Activated B cell treated with CpG ODN at 0.5 μM for 24 hours (primary cell): ENCODE measurements at places on chromosomes 2 and 18.

- DNase-seq = no peak
These were observed 326.9 kb downstream of the LPIN1 start for GRCh38 chr2:12073217-12073852.

- DNase-seq = no peak
These were observed 68.8 kb downstream of the TSN start for GRCh38 chr2:121824264-121824663.

DNA sequence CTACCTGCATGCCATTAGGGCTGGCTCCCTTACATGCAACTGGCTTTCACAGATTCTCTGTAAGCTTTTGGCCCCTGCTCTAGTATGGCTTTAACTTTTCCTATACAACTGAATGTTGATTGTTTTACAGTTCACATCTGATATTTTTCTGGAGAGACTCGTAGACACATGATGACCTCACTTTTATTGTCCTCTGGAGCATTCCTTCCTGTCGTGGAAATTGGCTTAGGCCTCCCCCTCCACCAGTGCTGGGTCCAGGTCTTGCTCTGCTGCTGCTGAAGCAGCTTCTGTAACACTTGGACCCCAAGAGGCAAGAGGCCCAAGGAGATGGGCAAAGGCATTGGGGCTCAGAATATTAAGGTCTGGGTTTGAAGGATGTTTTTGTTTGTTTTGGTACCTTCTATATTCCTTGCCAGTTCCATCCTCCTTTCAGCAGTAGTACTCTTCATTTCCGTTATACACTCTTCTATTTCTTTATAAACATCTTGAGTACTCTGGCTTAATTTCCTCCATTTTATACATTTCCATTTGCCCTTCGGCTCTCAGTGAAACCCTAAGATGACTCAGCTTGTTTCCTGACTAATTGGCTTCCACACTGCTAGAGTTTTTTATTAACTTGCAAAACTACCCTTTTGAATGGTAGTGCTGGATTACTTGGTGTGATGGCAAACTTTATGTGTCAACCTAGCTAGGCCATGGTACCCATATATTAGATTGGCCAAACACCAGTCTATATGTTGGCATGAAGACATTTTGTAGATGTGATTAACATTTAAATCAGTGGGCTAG, 219.8 kb downstream of the CDCA7 start:
- no peak for DNase-seq

DNA sequence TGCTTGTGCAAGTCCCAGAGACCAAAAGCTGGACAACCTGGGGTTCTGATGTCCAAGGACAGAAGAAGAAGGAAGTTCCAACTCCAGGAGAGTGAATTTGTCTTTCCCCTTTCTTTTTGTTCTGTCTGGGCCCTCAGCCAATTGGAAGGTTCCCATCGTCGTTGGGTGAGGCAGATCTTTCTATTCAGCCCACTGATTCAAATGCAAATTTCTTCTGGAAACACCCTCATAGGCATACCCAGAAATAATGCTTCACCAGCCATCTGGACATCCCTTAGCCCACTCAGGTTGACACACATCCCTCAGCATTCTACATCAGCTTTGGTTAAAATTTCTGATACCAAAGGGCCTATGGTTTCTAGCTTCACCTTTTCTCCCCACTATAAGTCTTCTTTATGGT, 156.5 kb downstream of the SP3 start:
- DNase-seq = no peak

- DNase-seq = no peak
These were observed at the start of gene CHRNG for GRCh38 chr2:232539298-232540231. Gene CHRNG, plus strand, starts transcription at chr2:232539692. Its CDS starts 56 bp downstream, at chr2:232539748.

DNA sequence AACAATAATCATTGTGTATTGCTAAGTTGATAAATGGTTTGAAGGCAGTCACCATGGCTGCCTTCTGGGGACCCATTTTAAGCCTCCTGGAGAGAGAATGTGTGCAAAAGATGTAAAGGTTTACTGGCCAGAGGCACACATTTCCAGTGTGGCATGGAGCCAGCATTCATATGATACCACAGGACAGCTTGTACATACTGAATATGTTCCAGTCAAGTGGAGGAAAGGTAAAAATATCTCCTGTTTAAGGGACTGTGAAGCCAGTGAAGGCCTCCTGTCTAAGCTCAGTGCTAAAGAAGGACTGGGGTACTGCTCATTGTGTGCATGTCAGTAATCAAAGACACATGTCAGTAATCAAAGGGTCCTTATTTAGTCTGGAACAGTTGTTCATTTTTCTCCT, 119.2 kb downstream of the BABAM2 start:
- DNase-seq = no peak

DNA sequence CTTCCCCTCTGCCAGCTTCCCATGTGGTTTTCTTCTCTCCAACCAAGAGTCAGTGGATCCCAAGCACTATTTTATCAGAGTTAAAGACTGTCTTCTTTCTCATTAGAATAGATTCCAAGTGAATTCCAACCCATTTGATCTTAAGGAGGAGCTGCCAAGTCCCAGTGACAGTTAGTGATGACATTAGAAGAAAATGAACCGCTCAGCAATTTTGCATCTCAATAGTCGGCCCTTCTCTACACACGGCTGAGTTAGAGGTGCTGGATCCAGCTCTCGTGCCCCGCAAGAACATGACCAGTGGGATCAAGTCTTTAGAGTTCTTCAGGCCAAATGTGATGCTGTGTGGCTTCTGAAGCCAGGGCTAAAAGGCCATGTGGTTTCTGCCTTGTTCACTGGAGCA, 132.6 kb downstream of the SH3BP4 start:
- no peak for DNase-seq

DNA sequence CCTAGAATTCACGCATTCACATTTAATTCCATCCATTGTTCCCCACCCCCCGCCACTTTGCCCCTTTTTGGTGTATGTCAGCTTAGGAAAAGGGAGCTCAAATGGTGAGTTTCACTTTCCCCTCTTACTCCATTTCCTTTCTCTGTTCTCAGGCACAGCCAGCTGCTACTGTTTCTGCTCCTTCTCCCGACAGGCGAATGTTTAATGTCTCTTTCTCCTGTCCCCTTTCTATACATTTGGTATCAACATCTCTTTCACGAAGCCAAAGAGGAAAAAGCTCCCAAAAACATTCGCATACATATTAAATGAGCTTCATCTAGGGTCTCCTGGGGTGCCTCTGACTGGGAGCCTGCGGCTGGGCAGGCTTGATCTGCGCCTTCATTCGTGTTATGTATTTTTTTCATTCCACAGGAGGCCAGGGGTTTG, 124.2 kb upstream of the SATB2 start:
- no peak for DNase-seq

GRCh38 chr2:233492751-233493150, 73.8 kb downstream of the USP40 start:
- no peak for DNase-seq

- DNase-seq = no peak
These were observed 488.9 kb downstream of the RNF144A start for GRCh38 chr2:7405861-7406715.

- DNase-seq = no peak
These were observed 23.9 kb upstream of the ARHGAP25 start for GRCh38 chr2:68710756-68711155.

- no peak for DNase-seq
These were observed 242.1 kb downstream of the SLC8A1 start for GRCh38 chr2:40209761-40210160.

GRCh38 chr2:129698593-129698992, 280.9 kb upstream of the RAB6C start:
- DNase-seq = no peak

DNA sequence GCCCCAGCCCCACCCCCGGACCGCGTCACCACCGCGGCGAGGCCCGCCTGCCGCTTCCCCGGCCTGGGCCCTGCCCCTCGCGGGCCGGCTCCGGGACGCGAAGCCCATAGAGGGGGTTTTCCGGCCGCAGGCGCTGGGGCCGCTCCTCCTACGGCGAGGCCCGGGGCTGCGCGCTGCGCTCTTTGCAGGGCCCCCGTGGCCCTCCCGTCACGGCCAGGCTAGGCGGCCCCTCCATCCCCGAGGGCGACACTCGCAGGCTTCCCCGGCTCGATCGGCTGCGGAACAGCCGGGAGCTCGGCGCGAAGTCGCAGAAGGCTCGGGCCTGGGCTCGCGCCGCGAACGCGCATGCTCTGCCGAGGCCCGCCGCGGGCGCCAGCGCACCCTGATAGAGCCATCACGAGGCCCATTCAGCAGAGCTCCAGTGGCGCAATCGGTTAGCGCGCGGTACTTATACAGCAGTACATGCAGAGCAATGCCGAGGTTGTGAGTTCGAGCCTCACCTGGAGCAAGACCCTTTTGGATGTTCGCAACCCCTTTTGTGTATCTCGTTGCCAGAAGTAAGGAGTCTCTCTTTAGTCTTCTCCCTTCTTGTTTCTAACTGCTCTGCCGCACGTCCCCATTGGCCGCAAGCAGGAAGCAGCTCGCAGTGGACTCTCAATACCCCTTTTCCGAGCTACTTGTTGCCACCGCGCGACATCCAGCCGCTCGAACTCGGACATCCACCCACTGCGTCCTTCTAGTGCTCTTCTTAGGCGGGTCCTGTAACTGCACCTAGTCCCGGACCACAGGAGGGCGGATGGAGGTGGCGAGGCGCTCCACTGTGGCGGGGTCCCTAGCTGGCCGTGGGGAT, 18.0 kb upstream of the HAAO start:
- DNase-seq = peak; percentile 96

DNA sequence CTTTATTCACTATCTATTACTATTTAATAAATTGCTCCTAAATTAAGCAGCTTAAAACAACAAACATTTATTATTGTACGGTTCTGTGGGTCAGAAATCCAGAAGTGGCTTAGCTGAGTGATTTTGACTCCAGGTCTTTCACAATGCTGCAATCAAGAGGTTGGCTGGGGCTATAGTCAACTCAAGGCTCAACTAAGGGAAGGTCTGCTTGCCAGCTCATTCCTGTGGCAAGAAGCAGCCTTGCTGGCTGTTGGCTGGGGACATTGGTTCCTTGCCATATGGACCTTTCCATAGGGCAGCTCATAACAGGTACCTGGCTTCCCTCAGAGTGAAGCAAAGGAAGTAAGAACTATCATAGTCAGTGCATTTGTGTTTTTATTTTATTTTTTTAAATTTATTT, 5.0 kb upstream of the MRPL19 start:
- no peak for DNase-seq

GRCh38 chr2:46034535-46034934, 262.7 kb upstream of the EPAS1 start:
- DNase-seq = no peak

DNA sequence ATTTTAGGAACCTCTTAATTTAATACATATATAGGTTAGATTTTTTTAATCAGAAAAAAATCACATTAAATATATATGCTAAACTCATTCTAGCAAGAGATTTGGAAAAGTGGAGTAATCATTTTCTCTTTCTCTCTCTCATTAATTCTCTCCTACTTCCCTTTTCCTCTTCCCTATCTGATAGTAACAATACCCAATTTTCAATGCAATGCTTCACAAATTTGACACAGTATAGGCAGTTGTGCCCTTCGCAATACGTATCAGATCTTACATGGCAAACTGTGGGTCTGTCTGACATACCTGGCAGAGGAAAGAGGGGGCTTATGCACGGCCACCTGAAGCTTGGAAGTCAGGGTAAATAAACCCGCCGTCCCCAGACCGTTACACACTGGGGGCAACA, 444.3 kb downstream of the NBAS start:
- DNase-seq = no peak

GRCh38 chr2:11419781-11420180, 46.2 kb downstream of the E2F6 start:
- DNase-seq = no peak

GRCh38 chr2:218711550-218711929, 905 bp downstream of the TTLL4 start:
- DNase-seq = no peak

GRCh38 chr2:219506802-219507526, 7.3 kb upstream of the ASIC4 start:
- no peak for DNase-seq

GRCh38 chr2:46297546-46298271, 502 bp downstream of the EPAS1 start:
- DNase-seq = peak; percentile 60

GRCh38 chr2:21155365-21156136, 31.8 kb downstream of the TDRD15 start:
- no peak for DNase-seq

DNA sequence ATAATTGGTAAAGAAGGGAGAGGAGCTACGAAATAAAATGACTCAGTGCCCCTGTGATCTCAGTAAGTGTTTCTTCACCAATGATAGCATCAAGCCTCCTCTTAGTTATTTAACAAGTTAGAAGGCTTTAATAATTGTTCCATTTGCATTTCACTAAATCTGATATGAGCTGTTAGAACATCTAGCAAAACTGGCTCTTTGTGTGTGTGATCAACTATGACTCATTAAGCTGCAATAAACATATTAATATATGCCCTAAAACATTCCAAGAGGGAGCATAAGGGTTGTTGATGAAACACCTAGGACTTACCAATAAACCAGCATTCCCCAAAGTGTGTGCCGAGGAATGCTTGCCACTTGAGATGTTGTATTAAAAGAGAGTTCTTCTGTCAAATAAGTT, 115.2 kb downstream of the OSBPL6 start:
- no peak for DNase-seq

DNA sequence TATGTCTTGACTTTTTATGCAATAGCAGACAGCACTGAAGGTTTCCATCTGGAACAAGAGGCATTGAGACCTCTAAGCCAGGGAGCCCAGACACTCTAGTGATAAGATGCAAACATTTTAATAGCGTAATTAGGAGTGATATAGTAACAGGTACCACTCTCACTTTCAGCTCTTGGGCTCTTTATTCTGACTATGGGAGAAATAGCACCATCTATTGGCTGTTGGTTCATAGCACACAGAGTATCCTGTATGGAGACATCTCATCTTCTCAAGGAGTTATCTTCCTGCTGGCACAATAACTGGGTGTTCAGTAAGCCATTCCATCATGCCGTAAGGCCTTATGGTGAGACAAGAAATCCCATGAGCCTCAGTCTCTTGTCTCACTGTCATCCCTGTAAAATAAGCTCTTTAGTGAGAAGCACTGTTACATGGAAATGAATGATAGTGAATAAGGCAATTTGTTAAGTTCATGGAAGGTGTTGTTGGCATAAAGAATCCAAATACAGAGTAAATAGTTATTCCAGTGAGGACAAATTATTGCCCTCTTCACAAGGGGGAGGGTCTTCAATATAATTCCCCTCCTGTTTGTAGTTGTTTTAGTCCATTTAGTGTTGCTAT, 48.3 kb downstream of the THUMPD2 start:
- DNase-seq = no peak

DNA sequence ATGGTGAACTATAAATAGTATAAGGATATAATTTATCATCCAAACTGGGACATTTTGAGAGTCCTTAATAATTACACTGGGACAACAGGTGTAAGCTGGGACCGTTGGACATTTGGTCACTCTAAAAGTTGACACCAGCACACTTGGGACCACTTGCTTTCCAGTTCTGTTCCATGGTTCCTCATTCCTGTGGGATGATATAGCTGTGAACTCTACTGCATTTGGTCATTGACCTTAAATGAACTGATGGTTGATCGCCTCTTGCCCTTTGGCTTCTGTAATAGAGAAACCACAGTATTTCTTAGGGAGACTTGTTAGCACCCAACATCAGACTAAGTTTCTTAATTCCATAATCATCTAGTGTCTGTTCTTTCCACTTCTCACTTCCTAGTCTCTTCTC, 46.7 kb downstream of the EML6 start:
- DNase-seq = no peak

GRCh38 chr2:216486271-216486670, 12.4 kb upstream of the RPL37A start:
- no peak for DNase-seq

GRCh38 chr2:171772373-171772772, 85.1 kb downstream of the DYNC1I2 start:
- no peak for DNase-seq
